Stimulated activated CD4-positive, alpha-beta T cell treated with anti-CD3 and anti-CD28 coated beads, Interleukin-2, amount 100 ng/mL, for 24 hours (primary cell): ENCODE measurements at places on chromosomes 4 and X.

DNA sequence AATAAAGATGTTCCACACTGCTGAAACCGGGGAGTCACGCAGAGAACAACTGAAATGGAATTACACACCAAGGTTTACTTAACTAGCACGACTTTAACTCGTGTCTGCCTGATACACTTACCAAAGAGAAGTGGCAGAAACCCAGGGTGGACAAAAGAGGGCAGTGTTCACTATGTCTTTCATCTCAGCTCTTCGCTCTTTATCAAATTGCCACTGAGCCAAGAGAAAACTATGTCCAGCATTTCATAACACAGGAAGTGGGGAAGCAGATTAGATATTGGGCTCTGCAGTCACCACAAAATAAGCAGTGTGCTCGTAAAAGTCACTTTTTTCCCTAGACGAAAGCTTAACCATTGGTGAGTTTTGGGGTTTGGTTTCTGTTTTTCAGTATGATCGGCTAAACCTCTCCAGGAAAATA lies 155.7 kb downstream of the CHIC2 start:
- no peak for DNase-seq

DNA sequence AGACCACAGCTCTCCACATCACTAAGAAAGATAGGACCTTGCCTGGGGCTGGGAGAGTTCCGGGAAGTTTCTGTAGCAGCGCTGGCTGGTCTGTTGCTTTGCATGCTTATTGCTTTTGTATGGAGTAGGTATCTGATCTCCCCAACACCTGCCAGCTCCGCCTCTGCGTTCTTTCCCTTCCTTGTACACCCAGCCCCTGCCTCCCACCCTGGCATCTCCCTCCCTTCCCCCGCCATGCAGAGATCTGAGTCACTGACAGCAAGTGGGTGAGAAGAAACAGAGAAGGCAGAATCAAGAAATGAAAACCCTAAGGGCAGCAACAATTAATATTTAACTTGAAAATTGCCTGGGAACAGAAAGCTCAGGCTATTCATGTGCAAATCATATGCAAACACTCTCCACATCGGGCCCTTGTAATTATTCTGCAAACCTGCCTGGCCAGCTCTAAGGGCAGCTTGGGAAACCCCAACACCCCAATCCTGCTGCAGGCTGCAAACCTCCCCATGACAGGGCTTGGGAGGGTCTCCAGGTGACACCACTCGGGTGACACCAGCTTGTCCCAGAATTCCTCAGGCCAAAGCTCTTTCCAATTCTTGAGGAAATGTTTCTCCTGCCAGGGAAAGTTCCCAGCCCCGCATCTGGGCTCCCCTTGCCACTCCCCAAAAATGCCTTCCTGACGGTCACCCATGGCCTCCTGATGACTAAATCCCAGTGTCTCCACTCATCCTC lies 257.2 kb downstream of the FBXW7 start:
- DNase-seq, result no peak

- no peak for DNase-seq
These were observed 64.2 kb upstream of the ZNF518B start for GRCh38 chr4:10521424-10521823.

- DNase-seq, result no peak
These were observed 61.6 kb upstream of the SPP1 start for GRCh38 chr4:87913896-87914295.

- DNase-seq, result no peak
These were observed 12.9 kb upstream of the WDR19 start for GRCh38 chr4:39169426-39169825.

DNA sequence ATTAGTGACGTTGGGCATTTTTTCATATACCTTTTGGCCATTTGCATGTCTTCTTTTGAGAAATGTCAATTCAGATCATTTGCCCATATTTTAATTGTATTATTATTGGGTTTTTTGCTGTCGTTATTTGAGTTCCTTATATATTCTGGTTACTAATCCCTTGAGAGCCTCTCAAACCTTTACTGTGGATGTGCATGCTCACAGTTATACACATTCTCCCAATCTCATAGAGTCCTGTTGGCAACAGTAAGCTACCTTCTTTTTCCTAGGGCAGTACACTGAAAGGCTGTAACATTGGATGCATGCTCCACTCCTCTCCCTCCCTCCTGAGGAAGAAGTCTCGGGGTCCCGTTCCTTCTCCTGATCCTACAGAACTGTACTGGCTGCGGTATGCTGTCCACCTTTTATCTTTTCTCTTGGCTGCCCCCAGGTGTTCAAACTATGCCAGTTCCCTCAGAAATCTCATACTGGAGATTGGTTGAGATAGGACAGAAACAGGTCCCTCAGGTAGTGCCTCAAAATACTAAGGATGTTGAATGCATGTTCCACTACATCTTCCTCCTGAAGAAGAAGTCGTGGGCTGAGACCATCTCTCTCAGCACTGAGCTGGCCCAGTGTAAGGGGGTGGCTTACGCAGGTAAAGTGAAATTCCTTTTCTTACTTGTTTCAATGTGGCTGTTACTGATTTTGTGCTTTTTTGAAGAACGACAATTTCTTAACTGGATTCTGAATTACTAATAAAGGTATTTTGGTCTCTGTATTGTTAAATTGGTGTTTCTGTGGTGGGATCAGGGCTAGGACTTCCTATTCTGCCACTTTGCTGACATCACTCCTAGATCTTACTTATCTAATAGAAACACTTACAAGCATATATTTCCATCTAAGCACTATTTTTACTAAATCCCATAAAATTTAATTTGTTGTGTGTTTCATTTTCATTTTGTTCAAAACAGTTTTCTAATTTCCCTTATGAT lies 145.4 kb upstream of the HUWE1 start:
- DNase-seq, result peak; percentile 55

DNA sequence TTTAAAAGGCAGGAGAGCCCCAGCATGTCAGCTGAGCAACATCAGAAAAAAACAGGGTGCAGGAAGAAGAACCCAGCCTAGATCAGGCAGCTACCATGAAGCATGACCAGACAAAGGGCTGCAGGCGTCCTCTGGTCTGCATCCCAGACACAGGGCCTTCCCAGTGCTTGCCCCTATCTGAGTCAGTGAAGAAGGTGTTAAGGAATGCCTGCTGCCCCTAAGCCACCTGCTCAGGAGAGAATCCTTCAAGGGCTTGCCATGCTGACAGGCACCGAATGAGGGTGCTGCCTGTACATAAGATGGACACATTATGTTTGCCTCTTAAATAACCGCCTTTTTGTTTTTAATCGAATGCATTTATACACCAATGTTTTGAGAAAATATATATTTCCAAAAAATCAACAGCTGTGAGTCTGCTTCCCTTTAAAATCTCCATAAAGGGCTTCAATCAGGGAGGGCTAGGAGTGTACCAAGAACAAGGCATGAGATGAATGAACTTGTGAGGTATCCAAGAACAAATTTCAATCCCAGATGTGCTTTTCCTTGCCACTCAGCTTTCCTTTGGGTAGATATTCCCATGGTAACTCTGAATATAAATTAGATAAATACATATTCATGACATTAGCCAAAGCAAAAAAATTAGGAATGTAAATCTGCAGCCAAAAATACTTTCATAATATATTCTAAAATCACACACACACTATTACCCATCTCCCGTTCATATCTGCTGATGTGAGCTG lies 85.1 kb downstream of the SLC9A7 start:
- DNase-seq, result no peak

DNA sequence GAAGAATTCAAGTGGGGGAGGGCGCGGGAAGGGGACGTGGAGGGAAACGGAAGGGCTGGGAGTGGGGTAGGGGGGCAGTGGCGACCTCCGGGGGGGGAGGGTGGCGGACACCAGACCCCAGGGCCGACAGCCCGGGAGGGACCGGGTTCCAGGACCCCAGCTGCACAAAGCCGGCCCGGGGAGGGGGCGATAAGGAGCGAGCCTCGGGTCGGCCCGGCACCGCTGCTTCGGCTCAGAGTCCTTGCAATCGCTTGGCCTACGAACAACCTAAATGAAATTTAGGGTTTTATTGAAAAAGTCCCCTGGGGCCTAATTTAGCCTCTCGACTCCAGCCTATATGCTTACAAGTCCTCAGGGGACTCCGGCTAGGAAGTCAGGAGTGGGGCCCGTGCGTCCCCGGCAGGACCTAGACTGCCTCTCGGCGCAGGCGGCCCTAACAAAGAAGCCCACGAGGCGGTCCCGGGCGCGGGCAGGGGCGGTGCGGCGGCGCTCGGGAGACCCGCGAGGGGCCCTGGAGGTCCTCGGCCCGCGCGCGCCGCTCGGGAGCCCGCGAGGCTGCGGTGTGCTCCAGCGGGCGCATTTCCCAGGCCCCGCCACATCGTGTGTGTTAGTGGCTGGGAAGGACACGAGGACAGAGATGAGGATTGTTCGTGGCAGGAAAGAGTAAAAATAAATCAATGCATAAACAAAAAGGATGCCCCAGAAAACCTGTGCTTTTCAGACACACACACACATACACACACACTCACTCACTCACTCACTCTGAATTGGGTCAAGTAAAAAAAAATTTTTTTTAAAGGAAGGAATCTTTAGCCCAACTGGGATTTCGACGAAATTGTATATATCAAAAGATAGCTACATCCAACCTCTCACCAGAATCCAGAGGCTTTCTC lies 70.0 kb downstream of the MGST2 start:
- DNase-seq, result no peak

DNA sequence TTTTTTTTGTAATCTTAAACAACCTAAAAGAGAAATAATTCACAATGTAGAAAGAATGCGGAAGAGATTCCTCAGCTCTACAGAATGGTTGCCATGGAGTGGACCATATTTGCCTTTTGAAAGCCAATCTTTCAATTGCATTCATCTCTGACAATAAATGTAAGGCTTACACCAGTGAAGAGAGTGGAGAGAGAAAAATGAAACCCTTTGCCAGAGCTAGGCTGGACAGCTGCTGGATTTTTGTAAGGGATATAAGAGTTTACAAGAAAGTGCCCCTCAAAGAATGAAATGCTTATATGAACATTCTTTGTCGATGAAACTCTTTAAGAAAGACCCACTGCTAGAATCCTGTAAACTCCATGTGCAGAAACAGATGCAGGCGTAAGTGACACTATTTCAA lies 66.0 kb upstream of the FAT1 start:
- no peak for DNase-seq

GRCh38 chrX:16005917-16006316 lies 117.4 kb upstream of the GRPR start:
- DNase-seq, result no peak

- no peak for DNase-seq
These were observed 726.7 kb downstream of the C4orf33 start for GRCh38 chr4:129822701-129823100.

DNA sequence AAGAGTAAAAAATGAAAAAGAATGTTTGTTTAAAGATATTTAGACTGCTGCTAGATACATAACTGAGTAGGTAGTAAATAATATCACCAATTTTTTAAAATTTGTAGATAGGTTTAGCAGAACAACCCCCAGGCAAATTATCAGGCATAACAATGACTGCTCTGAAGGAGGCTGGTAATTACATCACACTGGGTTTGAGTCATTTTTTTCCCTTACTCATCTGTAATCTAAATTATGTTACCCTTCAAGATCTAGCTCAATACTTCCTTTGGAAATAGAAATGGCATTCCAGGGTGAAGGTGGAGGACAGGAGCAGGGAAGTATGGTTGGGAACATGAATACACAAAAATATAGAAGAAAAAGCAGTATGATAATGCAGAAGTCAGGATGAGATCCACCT lies 431.6 kb upstream of the MAOA start:
- no peak for DNase-seq

DNA sequence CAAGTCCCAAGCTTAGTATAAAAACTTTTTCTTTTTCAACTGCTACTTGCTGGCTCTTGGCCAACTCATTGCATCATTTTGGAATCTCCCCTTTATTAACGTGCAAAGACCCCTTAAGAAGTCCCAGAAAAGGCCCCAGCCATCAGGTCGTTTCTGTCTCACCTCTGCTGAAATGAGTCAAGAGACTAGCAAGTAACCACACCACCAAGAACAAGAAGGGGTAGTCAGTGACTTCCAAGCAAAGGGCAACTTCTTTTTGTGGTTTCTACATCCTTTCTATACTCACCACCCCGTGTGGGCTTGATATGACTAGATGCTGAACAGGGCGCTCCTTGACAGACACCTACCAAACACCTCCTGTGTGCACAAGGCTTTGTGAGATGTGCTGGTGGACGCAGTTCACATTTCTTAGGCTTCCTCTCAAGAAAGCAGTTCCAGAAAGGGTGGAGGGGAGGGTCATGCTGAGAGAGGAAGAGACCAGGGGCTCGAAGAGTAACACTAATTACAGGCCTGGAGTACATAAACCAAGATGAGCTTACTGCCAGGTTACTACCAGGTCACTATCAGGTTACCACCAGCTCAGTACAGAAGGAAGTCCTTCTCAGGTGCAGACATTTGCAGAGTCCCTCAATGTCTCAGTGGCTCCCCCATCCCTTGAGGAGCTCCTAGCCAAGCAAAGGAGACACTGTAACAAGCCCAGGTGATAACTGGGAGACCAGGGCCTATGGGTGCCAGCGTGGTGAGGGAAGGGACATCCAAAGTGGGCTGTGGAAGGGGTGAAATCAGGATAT lies 19.3 kb downstream of the JAKMIP1 start:
- peak; percentile 26 for DNase-seq

DNA sequence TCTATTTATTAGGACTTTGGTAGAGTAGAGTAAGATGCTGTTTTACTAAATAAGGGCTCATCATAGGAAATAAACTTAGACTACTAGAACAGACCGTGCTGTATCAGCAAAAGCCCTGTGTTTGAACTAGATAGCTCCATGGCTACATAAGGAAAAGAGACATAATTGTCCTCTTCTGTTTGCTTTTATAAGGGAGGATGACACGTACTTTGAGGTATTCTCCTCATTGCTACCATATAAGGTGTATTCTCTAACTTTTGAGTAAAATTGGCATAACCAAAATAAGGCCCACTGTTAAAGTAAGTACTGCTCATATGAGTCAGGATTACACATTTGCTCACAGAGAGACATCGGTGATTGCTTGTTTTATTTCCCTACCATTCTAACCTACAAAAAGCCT lies 64.3 kb downstream of the PDLIM5 start:
- DNase-seq, result no peak

DNA sequence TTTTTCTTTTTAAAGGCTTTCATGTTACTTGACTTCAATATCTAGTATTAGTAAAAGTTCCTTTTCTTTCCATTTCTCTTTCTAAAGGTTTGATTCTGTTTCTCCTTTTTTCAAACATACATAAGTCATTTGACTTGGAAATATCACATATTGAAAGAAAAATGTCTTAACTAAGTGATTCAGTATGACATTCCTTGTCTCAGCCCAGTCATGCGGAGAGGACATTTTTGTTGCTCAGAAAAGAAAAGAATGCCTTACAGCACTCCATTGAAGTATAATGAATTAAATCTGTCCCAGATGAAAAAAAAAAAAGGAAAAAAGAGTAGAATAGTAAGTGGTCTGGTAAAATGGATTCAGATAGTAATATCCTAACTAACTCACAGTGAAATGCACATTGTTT lies 466.1 kb downstream of the ADGRL3 start:
- no peak for DNase-seq

- DNase-seq, result peak; percentile 33
These were observed at the start of gene FRAS1 for GRCh38 chr4:78057135-78057599. Gene FRAS1 (plus strand): TSS chr4:78057323. CDS start chr4:78058010, 687 bp downstream.

GRCh38 chr4:89878611-89879010 lies 16.0 kb upstream of the MMRN1 start:
- no peak for DNase-seq

DNA sequence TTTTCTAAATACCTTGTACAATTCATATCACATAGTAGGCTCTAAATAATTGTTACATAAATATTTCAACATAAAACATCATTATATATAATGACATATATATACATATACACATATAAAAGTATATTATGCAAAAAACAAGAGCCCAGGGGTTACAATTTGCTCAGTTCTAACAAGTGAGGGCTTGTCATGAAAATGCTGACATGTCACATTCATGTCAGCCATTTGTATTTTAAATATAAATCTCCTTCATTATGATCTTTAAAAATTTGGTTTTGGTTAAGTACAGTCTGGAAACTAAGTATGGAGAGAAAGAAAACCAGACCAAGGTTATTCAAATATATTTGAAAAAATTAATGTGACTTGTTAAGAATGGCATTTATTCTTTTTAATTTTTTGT lies 2745.4 kb downstream of the PCDH7 start:
- no peak for DNase-seq
